Activated naive CD4-positive, alpha-beta T cell (primary cell): ENCODE measurements at places on chromosomes 2 and 18.

DNA sequence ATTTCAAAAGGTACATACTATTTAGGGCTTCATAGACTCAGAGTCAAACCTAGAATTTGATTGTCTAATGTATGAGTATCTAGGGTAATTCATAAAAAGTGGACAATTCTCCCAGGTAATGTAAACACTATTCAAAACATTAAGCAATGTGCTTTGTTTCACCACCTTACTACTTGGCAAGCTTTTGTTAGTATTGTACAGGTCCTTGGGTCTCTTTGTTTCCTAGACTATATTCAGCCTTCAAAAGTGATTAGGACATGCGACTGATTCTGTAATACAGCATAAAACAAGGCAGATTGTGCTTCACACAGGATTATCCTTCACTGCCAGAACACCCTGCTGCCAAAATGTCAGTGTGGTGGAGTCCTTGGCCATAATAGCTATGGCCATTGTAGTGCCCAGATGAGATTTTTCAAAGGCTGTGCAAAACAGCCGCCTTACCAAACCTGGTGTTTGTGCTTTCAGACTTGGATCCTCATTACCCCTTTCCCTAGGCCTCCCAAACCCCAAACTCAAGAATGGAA, 90.1 kb upstream of the CAVIN2 start:
- no peak for DNase-seq

DNA sequence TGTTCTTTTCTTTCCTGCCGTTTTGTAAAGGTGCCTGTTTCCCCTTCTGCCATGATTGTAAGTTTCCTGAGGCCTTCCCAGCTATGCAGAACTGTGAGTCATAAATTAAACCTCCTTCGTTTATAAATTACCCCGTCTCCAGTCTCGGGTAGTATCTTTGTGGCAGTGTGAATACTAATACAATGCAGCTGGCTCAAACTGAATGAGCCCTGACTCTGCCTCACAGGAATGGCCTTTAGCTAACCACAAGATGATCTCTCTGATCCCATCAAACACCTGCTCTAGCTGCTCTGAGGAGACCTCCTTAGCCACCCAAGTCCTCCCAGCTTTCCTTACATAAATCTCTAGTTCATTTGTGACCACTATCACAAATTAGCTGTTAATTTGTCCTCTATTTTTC, 41.5 kb upstream of the CAB39 start:
- DNase-seq: no peak

DNA sequence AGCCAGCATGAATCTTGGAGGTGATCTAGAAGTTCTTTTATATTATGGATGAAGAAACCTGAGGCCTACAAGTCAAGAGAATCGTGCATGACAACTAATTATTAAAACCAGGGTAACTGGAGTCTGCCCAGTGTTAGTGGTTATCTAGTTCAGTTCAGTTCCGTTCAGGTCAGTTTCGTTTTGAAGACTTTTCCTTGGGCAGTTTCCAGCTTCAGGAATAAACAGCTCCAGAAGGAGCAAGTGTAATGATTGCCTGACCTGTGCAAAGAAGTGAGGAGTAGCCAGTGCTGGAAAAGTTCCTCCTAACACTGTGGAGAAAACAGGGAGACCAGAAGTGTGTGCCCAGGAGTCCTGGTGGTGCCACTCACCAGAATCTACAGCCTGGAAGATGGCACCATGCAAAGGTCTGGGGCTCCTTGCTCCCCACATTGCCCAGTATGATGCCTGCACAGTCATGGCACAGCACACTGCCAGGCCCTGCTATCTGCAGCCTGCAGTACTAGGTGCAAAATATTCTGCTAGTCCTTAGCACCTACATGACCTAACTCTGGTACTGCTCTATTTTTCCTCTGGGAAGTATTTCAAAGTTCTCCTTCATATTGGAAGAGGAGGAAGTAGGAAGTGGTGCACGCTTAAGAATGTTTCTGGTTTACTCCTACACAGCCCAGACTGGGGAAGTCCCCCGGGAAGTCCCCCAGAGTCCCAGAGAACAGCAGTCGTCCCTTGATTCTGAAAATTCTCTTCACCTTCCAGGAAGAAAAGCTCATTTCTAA, 65.8 kb downstream of the SUMO1 start:
- no peak for DNase-seq

GRCh38 chr18:21255211-21255610, 13.2 kb downstream of the GREB1L start:
- DNase-seq: no peak

DNA sequence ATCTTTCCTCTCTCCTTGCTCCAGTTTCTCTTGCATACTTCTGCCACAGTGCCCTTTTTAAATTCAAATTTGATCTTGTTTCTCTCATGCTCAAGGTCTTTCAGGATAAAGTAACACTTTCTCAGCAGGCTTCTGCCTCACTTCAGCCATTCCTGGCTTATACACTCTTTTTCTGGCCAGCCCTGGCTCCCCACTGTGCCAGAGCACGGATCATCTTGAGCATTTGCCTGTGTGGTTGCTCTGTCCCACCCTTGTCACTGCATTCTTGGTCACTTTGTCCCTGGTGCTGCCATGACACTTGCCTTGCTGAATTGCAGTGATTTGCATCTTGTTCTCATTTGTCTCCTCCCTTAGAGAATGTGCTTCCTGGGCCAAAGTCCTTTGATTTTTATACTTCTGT, 634.3 kb downstream of the TMEM182 start:
- no peak for DNase-seq

- DNase-seq: no peak
Observed at GRCh38 chr2:2306878-2307277, 24.2 kb downstream of the MYT1L start.

GRCh38 chr18:77657651-77658298, 408.1 kb downstream of the GALR1 start:
- no peak for DNase-seq

DNA sequence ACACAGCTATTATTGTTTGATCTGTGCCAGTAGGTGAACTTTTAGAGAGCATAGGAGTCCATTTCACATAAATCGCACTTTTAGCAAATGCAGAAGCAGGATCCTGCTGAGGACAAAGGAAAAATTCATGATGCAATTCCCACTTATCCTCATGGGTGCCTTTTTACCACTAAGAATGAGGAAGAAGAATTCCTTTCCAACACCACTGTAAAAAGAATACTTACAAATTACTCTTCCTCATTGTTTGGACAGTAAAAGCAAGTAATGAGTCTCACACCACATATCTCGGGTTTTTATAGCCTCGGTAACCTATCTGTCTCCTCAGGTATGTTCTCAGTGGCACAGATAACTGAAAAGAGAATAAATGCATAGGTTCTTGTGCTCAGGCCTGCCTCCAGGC, 238.5 kb downstream of the MTX2 start:
- no peak for DNase-seq

- no peak for DNase-seq
Observed at GRCh38 chr2:25164561-25164960, 3.8 kb downstream of the POMC start.

GRCh38 chr2:180846756-180847472, 133.5 kb upstream of the UBE2E3 start:
- no peak for DNase-seq

- DNase-seq: no peak
Observed at GRCh38 chr2:208031608-208032019, 6.3 kb upstream of the PLEKHM3 start.

GRCh38 chr18:79818036-79818435, 20.3 kb downstream of the KCNG2 start:
- DNase-seq: no peak

GRCh38 chr2:123993728-123994323, 31.3 kb upstream of the CNTNAP5 start:
- no peak for DNase-seq

GRCh38 chr18:57951999-57952774, 91.8 kb upstream of the NEDD4L start:
- DNase-seq: no peak

DNA sequence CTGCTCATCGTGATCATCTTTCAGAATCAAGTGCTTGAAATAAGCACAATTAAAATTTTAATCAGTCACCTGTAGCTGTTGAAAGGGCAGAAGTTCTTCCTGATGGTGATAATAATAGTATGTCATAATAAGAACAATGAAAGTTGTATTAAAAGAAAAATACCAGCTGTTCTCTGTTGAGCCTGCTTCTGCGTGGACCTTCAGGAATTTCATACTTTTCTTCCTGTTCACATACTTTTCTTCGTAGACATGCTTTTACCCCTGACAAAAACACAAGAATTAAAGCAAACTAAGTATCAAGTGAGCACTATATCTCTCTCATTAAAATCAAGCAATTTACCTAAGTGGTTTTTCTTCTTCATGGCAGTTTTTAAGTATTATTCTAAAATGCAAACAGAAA, 79.2 kb downstream of the BARD1 start:
- DNase-seq: no peak

GRCh38 chr18:67862069-67862468, 345.5 kb upstream of the DSEL start:
- no peak for DNase-seq

GRCh38 chr2:196399722-196400691, 228.6 kb upstream of the STK17B start:
- no peak for DNase-seq

- DNase-seq: no peak
Observed at GRCh38 chr2:38178556-38179419, 102.8 kb upstream of the CYP1B1 start.

- no peak for DNase-seq
Observed at GRCh38 chr18:61597316-61597715, 264.1 kb downstream of the CDH20 start.

- no peak for DNase-seq
Observed at GRCh38 chr2:173442542-173442941, 87.9 kb downstream of the CDCA7 start.

DNA sequence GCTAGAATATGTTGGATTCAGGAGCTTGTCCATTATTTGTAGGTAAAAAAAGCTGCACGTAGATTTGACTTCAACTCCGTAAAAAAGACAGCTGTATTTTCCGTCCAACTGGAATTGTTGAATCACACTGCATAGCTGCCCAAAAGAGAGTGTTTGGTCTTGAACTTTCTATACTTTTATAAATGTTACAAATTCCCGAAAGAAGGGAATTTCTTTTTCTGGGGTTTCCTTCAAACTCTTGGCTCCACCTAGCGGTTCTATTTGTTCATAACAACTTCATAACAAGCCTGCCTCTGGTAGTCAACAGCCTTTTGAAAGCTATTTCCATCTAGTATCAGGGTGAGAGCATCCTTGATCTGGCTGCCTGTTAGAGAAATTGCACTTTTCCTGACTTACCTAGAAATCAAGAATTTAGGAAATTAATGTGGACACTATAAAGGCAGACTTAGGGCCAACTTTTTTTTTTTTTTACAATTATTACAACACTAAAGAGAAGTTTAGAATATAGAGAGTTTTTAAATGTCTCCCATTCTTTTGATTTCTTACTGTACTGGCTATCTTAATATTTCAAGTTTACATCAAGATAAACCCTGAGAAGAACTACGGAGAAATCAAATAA, 48.1 kb downstream of the TMEM185B start:
- DNase-seq: no peak

DNA sequence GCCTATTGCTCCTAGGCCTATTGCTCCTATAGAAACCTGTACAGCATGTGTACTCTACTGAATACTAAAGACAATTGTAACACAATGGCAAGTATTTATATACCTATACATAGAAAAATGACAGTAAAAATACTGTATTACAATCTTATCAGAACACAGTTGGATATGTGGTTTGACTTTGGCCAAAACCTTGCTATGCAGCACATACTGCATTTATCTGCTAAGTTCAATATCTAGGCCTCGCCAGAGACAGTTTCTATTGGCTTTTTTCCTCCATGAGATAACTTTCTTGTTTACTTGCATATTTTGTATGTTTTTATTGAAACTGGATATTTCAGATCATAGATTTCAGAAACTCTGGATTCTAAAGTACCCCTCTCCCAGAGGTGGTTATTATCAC, 19.3 kb upstream of the TMEM87B start:
- DNase-seq: no peak

DNA sequence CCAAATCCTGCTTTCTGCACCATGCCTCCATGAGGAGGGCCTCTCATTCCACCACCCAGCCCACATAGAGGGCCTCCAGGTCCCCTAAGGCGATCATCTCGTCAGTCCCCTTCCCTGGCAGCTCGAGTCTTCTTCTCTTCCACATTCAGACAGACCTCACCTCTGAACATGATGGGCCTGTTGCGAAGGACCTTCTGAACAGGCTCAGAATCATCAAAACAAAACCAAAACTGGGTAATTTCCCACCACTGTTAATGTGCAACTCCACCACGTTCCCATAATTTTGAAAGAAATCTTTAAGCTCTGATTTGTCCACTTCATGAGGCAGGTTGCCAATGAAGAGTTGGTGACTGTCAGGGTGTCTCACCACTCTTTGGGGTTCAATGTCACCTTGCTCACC, 20.4 kb downstream of the ZRANB3 start:
- no peak for DNase-seq

- DNase-seq: no peak
Observed at GRCh38 chr18:13681701-13682100, 44.7 kb downstream of the FAM210A start.
